ENCODE measurements at places on chromosomes 2 and 18.

DNA sequence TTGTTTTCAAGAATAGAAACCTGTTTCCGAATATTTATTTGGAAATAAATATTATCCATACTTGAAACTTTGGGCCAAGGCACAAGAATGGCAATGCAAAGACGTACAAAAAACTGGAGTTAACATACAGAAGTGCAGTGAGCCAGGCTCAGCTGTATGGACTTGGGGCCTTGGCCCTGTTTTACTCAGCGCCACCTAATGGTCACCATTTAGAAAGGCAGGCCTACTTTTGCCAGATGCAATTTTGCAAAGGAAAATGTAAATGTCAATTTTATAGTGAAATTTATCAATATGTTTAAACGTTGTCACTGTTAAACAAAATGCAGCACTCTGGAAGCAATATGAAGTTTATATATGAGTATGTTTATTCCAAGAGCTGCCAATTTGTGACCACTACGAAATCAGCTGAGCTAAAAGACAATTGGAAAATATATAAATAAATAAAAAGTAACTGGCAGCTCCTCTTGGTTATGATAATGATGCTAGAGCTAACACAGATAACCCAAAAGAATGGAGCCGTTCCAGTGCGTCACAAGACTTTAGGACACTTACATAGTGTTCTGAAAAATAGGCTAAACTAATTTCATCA, 155.0 kb downstream of the ARHGAP15 start:
- peak; percentile 19 for DNase-seq

GRCh38 chr2:42614838-42615237, 46.4 kb downstream of the MTA3 start:
- DNase-seq: no peak

- no peak for DNase-seq
Measured at GRCh38 chr2:2333076-2333475, 2.0 kb upstream of the MYT1L start.

DNA sequence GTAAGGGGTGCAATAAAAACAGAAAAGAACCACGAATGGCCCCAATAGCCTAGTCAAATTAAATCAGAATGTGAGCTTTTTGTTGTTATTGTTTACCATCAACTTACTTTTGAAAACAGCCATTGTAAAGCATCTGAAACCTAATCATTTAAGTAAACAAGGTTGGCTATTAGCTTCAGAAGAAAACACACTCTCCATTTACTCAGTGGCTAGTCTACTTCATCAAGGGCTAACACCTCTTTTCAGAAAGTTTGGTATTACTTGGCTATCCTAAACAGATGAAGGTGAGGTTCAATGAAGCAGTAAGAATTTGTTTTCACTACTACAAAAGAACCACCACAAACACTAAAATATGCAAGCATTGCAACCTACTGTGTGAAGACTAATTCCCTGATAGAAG, 398.0 kb downstream of the CDH2 start:
- DNase-seq: no peak

GRCh38 chr18:25133879-25134278, 218.1 kb downstream of the ZNF521 start:
- DNase-seq: no peak

GRCh38 chr2:159003555-159003954, 35.1 kb downstream of the TANC1 start:
- peak; percentile 62 for DNase-seq

DNA sequence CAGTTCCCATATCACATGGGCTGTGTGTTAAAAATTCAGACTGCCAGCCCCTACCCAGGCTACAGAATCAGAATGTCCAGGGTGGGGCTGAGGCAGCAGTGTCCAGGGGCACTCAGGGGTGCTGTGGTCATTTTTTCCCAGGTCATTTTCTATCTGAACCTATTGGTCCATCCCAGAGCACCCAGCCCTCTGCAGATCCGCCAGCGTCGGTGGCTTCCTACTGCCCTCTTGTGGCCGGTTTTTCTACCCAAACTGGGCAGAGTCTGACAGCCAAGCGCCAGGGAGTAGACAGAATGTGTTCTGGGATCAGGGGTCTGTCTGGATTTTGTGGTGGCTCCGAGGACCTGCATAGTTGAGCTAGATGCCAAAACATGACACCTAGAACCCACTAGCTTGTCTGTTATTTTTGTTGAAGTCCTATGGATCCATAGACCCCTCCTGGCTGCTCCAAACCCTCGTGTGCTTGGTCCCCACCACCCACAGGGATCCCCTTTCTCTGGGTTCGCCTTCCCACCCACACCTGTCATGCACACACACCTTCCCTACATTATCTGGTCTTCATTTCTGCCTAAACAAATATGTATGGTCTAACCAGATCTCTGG, 34.1 kb upstream of the RMDN2 start:
- peak; percentile 80 for DNase-seq

DNA sequence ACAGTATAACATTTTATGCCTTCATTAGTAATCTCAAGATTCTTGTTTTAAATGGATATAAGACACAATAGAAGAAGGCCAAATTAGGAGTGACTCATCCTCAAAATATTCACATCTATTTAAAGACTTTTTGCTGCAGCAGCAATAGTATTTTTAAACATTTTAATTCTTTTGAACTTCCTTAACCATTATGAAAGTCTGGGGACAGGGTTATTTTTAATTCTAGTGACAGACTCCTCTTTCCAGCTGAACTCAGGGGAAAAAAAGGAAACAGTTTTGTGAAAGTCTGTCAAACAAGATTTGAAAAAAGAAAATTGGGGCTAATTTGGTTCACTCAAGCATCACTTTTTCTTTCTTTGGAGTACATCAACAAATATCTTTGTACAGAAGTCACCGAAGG, 541.8 kb downstream of the NUP35 start:
- DNase-seq: no peak

GRCh38 chr2:24824966-24825882, 32.0 kb downstream of the CENPO start:
- DNase-seq: no peak

GRCh38 chr18:48655508-48655907, 116.7 kb downstream of the CTIF start:
- no peak for DNase-seq

GRCh38 chr2:215691346-215691745, 255.5 kb upstream of the FN1 start:
- no peak for DNase-seq

DNA sequence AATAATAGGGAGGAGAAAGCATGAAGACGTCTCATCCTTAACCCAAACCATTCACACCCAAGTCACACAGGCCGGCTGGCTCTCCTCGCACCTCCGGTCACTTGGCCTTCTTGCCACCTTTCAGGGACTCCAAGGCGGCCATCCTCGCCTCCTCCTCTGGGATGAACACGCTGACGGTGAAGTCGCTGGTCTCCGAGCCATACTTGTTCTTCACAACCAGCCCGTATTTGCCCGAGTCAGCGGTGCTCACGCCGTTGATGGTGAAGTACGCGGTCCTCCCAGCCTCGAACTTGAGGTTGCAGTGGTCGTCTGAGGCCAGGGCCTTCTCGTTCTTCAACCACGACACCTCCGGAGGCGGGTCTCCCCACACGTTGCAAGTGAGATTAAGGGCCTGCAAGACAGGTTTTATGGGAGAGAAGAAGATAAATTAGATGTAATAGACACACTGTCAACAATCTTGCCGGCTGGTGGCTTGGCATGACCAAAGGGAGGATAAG, 54.3 kb upstream of the LPIN2 start:
- no peak for DNase-seq

- DNase-seq: no peak
Measured at GRCh38 chr18:59395226-59396175, 36.4 kb upstream of the LMAN1 start.

DNA sequence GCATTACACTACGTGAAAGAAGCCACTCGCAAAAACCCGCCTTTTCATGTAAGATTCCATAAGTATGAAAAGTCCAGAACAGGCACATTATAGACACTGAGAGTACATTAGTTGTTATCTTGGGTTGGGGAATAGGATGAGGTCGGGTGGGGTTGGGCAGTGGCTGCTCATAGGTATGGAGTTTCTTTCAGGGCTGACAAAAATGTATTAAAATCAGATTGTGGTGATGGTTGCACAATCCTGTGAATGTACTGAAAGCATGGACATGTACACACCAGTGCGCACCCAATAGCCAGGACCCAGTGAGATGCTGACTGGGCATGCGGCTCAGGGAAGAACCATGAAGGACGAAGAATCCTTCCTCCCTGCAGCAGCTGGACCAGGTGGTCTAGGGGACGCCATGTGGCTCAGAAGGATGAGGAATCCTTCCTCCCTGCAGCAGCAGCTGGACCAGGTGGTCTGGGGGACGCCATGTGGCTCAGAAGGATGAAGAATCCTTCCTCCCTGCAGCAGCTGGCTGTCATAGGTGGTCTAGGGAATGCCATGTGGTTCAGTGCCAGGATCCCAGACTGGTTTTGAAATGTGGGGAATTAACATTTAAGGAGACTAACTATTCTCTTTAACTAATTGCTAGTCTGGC, 50.1 kb downstream of the MBP start:
- DNase-seq: no peak

DNA sequence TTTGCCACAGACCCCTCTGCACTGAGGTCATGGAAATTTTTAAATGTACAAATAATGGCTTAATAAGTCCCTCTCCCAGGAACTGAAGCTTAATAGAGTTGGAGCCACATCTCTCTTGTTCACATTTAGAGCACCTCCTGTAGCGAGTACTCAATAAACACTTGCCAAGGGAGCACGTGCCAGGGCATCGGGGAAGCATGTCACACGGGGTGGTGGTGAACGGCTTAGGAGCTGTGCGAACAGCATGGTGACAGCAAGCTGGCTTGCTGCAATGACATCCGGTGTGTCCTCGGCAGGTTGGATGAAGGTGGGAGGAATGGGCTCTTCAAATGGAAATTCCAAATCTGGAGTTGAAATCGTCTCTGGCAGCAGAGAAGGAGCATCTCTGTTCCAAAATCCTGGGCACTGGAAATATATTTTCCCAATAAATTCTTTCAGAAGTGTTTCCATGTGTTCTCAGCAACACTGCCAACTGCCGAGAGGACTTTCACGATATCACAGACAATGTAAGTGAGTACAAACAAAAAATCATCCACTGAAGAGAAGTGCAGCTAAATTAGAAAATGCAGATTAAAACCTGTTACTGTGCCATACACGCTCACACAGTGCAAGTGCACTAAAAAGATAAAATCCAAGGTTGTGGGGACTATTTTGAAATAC, 74.1 kb downstream of the GALR1 start:
- no peak for DNase-seq

GRCh38 chr2:206800506-206801417, 35.4 kb downstream of the FASTKD2 start:
- peak; percentile 58 for DNase-seq

- DNase-seq: no peak
Measured at GRCh38 chr18:31716362-31716761, 32.0 kb upstream of the B4GALT6 start.

GRCh38 chr18:69205925-69206324, 194.8 kb upstream of the DOK6 start:
- DNase-seq: no peak

GRCh38 chr2:8393506-8393905, 288.4 kb upstream of the ID2 start:
- DNase-seq: no peak

DNA sequence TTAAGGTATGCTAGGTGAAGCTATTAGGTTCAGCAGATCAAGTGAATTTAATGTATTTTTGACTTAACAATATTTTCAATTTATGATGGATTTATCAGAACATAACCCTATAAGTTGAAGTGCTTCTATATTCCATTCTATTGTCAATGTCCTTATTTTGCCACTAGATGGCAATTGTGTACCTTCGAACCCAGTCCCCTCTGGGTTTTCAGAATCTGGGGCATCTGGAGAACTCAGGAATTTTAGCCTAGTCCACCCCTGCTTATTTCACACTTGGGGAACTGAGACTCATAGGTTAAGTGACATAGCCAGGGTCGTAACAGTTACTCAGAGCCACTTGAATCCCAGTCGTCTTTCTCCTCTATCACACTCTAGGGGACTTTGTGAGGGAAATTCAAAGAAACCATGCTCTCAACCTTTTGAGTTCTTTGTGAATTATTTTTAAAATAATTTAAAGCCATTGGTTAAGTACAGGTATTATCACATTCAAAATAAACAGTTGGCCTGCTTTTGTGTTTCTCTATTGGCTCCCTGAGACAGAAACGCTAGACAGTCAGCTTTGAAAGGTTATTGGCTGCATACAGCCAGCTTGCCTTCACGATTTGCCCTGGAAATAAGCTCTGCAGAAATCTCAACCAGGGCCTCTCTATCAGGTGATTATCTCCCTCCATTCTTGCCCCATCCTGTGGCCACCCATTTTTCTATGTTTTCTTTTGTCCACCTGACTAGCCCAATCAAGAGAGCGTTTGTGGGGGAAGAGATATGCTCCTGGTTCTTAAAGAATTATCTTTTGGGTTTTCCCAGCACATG, 145.0 kb downstream of the TTC27 start:
- DNase-seq: peak; percentile 70

GRCh38 chr2:46313063-46313462, 15.9 kb downstream of the EPAS1 start:
- DNase-seq: no peak

- no peak for DNase-seq
Measured at GRCh38 chr18:63157293-63158011, 162.1 kb downstream of the BCL2 start.

DNA sequence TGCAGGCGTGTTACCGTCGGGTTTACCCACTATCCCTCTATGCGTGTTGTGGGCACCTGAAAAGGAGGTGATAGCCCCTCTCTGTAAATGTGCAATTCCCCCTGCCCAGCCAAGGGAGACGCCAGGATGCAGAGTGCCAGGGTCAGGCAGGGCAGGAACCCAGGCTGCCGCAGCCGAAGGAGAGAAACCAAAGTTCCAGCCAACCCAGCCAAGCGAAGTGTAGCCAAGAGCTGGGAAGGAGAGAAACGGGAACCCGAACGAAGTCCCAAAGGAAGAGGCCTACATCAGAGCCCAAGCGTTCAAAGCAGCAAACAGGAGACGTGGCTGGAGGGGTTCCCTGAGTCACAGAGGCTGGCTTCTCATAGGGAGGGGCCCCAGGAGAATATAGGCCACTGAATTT, 24.2 kb upstream of the SPR start:
- DNase-seq: no peak

DNA sequence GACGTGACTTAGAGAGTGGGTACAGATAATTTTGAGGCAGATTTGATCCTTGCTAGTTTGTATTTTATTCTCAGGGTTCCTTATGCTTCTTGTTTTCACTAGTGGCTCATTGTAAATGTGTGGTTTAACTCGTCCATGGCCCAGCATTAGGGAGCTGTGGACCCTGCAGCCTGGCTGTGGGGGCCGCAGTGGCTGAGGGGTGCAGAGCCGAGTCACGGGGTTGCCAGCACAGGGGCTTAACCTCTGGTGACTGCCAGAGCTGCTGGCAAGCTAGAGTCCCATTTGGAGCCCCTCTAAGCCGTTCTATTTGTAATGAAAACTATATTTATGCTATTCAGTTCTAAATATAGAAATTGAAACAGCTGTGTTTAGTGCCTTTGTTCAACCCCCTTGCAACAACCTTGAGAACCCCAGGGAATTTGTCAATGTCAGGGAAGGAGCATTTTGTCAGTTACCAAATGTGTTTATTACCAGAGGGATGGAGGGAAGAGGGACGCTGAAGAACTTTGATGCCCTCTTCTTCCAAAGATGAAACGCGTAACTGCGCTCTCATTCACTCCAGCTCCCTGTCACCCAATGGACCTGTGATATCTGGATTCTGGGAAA, 269.9 kb downstream of the MYT1L start:
- DNase-seq: no peak

- no peak for DNase-seq
Measured at GRCh38 chr2:218856896-218857243, 2.7 kb upstream of the WNT6 start.
